HepG2 (cell line): ENCODE measurements at places on chromosomes 5 and 9.

- DNase-seq: no peak
Measured at GRCh38 chr5:97127727-97128126, 14.7 kb downstream of the LIX1 start.

DNA sequence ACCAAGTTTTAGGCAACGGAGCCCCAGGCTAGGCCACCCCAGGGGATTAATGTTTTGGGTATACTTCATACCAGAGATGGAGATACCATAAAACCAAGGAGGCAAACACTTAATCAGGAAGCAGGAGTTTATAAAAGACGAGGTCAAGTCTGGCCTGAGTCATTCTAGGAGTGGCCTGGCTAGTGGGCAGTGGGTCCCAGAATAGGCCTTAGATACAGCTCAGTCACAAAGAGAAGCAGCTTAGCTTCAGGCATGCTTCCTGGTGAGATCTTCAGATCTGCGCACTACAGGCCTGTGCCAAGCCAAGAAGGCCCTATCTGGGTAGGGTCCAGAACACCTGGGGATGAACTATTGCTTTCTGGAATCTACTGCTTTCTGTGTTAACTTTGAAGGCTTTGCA is 20.6 kb upstream of the NR5A1 start:
- no peak for DNase-seq

GRCh38 chr9:133639613-133640012 is 3.5 kb downstream of the DBH start:
- no peak for DNase-seq

DNA sequence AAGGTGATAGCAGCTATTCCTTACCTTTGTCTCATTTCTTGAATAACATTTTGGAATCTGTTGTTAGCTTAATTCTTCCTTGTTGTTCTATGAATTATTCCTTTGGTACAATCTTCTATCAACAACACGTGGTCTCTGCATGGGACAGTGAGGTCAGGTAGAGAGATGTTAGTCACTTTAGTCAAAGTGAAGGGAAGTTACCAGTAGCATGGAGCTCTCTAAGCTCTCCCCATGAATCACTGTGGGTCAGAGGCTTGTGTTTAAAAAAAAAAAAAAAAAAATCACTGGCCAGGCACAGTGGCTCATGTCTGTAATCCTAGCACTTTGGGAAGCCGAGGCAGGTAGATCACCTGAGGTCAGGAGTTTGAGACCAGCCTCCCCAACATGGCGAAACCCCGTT is 116.0 kb downstream of the GOLPH3 start:
- no peak for DNase-seq
